Peyer's patch (tissue), 4 donors: ENCODE measurements at places on chromosomes 6 and 20. TPM values are rescaled to one million over a fixed set of nuclear protein-coding genes. Genes with fewer than 3 reads are reported as not detected.

- H3K27ac ChIP-seq, result no peak overlapping the region
- H3K36me3 ChIP-seq, result no peaks in the 10 kb centered on the region
- DNase-seq, result no peak
- H3K4me1 ChIP-seq, result no peaks in the 10 kb centered on the region
- no peaks in the 10 kb centered on the region for H3K27me3 ChIP-seq
Observed at GRCh38 chr20:19712721-19713260, 45.3 kb upstream of the RIN2 start.

DNA sequence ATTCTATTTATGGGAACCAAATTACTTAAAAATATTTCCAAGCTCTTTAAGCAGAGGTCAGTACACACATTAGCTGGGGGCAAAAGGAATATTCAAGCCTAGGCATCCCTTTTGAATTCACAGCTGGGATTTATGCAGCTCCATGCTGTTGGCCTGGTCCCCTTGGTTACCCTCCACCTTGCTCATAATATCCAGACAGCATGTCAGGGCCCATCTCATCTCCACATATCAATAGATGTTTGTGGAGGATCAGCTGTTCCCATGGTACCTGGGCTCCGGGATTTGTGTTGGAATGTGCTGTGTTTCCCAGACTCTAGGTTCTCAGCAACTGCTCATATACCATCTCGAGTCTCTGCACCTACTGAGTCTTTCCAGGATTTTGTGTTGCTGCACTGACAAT, 534.8 kb downstream of the BMP2 start:
- no peaks in the 10 kb centered on the region for H3K4me1 ChIP-seq
- H3K4me3 ChIP-seq, result no peak overlapping the region
- H3K36me3 ChIP-seq, result no peaks in the 10 kb centered on the region
- no peak overlapping the region for H3K27ac ChIP-seq
- no peaks in the 10 kb centered on the region for H3K27me3 ChIP-seq
- no peak for DNase-seq

- no peaks in the 10 kb centered on the region for H3K36me3 ChIP-seq
- H3K27me3 ChIP-seq, result no peaks in the 10 kb centered on the region
- DNase-seq, result no peak
- H3K4me1 ChIP-seq, result no peaks in the 10 kb centered on the region
- H3K4me3 ChIP-seq, result no peak overlapping the region
Observed at GRCh38 chr6:81758221-81758620, 5.7 kb upstream of the TENT5A start.

GRCh38 chr20:24955045-24955444, 6.0 kb downstream of the CST7 start:
- H3K4me1 ChIP-seq, result no peaks in the 10 kb centered on the region
- H3K36me3 ChIP-seq, result peaks cover 19% of the 10 kb centered on the region
- no peak for DNase-seq

GRCh38 chr20:23441850-23442313, 2.4 kb downstream of the CSTL1 start:
- peak; percentile 60 for DNase-seq
- no peak overlapping the region for H3K27ac ChIP-seq
- H3K36me3 ChIP-seq, result no peaks in the 10 kb centered on the region
- H3K27me3 ChIP-seq, result no peaks in the 10 kb centered on the region
- H3K4me1 ChIP-seq, result no peaks in the 10 kb centered on the region

- no peaks in the 10 kb centered on the region for H3K27me3 ChIP-seq
- H3K4me3 ChIP-seq, result no peak overlapping the region
- no peaks in the 10 kb centered on the region for H3K4me1 ChIP-seq
Observed at GRCh38 chr6:140344142-140344913, 969.9 kb upstream of the CITED2 start.

- no peak for DNase-seq
- no peak overlapping the region for H3K4me3 ChIP-seq
- no peaks in the 10 kb centered on the region for H3K4me1 ChIP-seq
- H3K27me3 ChIP-seq, result no peaks in the 10 kb centered on the region
- no peaks in the 10 kb centered on the region for H3K36me3 ChIP-seq
Observed at GRCh38 chr6:161444464-161444863, 170.6 kb upstream of the AGPAT4 start.

- no peaks in the 10 kb centered on the region for H3K36me3 ChIP-seq
- DNase-seq, result no peak
- no peaks in the 10 kb centered on the region for H3K4me1 ChIP-seq
- no peak overlapping the region for H3K27ac ChIP-seq
Observed at GRCh38 chr6:56890683-56891429, 64.1 kb upstream of the BEND6 start.

GRCh38 chr20:8798505-8798904, 270.4 kb upstream of the PLCB4 start:
- no peaks in the 10 kb centered on the region for H3K4me1 ChIP-seq
- no peak for DNase-seq
- H3K36me3 ChIP-seq, result no peaks in the 10 kb centered on the region
- H3K27me3 ChIP-seq, result no peaks in the 10 kb centered on the region

GRCh38 chr6:19841181-19841580, 4.0 kb downstream of the ID4 start:
- no peaks in the 10 kb centered on the region for H3K4me1 ChIP-seq
- no peak overlapping the region for H3K4me3 ChIP-seq
- DNase-seq, result no peak

DNA sequence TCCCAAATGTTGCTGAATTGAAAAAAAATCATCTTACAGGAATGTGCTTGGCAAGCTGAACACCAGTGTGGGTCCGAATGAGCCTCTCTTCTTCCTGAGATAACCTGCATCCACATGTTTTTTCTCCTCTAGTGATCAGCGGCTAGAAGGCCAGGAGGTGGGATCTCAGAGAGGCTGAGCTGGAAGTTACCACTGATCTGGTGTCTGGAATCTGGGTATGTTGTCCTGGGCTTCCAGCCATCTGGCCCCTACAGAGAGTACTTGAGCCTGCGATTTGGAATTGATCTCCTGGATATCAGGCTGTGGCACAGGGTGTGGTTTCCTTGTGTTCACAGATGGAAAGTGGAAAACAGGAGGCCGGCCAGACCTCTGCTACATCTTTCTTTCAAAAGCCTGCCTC, 35.9 kb downstream of the SULF2 start:
- no peak for DNase-seq
- H3K4me3 ChIP-seq, result no peak overlapping the region
- H3K4me1 ChIP-seq, result no peaks in the 10 kb centered on the region

DNA sequence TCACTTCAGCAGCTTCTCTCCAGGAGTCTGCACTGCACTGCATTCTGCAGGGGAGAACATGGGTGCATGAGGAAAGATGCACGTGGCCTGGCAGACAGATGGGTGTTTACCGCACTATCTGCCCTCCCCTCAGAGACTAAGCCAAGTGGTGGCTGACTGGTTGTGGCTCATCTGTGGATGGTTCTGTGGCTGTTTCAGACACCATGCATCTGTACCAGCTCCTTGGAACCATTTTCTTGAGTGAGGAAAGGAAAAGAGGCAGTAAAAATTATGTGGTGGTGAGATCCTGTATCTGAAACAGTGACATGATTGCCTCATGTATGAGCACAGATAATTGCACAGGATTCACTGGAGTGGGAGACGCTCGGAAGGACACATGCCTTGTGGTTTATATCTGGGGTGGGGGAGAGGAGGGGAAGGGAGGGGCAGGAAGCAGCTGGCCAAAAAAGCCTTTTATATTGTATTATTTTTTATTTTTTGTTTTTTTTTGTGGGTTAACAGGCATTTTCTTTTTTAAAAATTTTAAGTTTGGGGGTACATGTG, 161.7 kb downstream of the ERMARD start:
- no peak overlapping the region for H3K4me3 ChIP-seq
- no peak for DNase-seq
- H3K27ac ChIP-seq, result no peak overlapping the region
- no peaks in the 10 kb centered on the region for H3K27me3 ChIP-seq

DNA sequence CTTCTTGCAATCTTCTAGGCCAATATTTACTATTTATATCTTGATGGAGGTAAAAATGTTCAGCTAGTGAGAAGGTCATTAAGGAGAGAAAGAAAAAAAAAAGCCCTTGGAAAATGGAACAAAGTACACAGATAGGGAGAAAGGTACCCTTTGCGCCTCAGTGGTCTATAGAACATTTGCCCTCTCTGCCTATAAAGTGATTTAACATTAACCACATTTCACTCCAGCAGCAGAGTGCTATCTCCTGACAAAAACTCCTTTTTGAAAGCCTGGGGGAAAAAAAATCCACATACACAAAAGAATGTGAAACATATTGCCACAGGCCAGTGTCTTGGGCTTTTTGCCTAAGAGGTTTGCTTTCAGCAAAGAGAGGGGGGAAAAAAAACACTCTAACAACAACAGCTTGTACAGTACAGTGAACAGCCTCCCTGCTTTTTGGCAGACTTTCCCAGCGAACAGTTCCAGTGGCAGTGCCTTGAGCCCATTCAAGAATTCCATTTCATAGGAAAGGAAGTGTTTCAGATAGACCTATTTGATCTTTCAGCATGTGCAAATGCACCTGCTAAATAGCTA, 695 bp downstream of the ARHGAP18 start:
- no peaks in the 10 kb centered on the region for H3K27me3 ChIP-seq
- no peaks in the 10 kb centered on the region for H3K36me3 ChIP-seq
- peak overlapping the region; percentile 68 for H3K27ac ChIP-seq
- no peak for DNase-seq
- no peaks in the 10 kb centered on the region for H3K4me1 ChIP-seq

DNA sequence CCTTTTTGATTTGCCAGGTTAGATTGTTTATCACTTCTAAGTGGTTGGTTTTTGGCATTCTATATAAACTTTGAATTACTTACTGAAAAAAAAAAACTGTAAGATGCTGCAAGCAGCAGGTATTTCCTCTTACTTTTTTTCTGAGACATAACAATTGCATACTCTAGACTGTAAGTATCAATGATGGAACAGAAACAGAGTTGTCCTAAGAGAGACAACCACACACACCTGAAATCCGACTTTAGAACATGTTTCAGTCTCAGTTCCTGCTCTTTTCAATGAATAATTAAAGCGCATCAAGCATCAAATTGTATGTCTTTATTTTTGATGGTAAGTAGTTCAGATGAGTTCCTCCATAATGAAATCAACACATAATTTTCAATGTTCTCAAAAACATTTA, 105.3 kb upstream of the KHDRBS2 start:
- H3K4me3 ChIP-seq, result no peak overlapping the region
- H3K4me1 ChIP-seq, result no peaks in the 10 kb centered on the region
- H3K36me3 ChIP-seq, result no peaks in the 10 kb centered on the region
- DNase-seq, result no peak

DNA sequence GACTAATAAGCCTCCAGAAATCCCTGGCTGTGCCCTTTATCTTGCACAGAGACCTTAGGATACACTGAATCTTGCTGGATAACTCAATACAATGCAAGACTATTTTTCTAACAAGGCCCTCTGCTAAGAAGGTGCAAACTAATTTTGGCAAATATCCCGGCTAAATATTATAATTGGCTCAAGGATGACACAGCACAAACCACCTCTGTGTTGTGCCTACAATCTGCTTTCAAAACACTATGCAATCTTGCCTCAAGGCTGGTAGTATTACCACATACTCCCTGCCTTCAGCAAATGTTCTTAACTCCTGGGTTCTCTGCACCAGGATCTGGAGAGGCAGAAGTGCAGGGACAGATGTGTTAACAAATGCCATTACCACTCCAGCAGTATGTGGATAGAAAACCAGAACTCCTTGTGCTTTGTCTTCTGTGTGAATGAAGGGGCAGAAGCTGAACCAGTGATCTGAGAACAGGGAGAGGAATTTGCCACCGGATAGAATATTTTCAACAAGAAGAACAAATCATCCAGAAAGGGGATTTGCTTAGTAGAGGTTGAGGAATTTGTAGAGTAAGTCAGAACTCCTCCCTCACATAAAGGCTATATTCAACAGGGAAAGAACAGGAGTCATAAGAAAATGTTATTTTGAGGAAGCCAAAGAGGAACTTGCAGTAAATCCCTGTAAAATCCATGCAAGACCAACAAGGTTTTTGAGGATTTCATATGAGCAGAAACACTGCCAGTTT, 74.1 kb upstream of the SLC4A11 start:
- no peak overlapping the region for H3K4me3 ChIP-seq
- H3K4me1 ChIP-seq, result no peaks in the 10 kb centered on the region
- H3K27ac ChIP-seq, result no peak overlapping the region
- H3K27me3 ChIP-seq, result no peaks in the 10 kb centered on the region
- no peak for DNase-seq
- H3K36me3 ChIP-seq, result no peaks in the 10 kb centered on the region

DNA sequence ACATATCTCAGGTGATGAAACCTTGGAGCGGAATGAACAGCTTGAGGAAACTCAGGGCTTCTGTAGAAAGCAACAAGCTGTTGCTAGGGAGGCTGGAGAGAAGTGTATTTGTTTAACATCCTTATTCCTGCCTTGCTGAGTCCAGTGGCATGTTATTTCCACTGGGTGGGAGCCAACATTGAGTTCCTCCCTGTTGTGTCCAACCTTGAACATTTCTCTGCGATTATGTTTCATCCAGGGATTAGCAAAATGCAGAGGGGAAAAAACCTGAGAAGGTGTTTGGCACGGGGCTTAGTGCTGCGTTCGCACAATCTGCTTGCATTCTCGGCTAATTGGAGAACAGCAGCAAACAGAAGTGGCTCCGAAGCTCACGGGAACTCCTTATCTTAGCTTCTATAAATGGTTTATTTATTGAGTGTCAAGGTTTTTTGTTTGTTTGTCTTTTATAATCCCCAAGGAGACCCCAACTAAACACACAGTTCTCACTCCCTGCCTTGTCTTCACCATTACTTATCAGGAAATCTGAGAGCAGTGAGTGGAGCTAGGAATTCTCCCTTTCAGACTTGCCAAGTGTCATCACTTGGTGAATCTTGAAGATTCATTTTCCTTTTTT, 412.8 kb downstream of the CDC5L start:
- H3K27ac ChIP-seq, result no peak overlapping the region
- H3K4me1 ChIP-seq, result no peaks in the 10 kb centered on the region
- no peak for DNase-seq
- H3K4me3 ChIP-seq, result no peak overlapping the region
- no peaks in the 10 kb centered on the region for H3K36me3 ChIP-seq

GRCh38 chr6:153503810-153504209, 372.7 kb upstream of the RGS17 start:
- H3K27ac ChIP-seq, result no peak overlapping the region
- DNase-seq, result no peak
- H3K27me3 ChIP-seq, result no peaks in the 10 kb centered on the region
- H3K4me3 ChIP-seq, result no peak overlapping the region
- H3K4me1 ChIP-seq, result no peaks in the 10 kb centered on the region

The LRRC1 gene
- total RNA-seq, result 50.9 TPM

The ANGPT4 gene
- total RNA-seq, result not detected

The BCAS4 gene
- total RNA-seq, result 2.9 TPM

The VWA7 gene
- total RNA-seq, result 26.0 TPM
